ENCODE measurements at places on chromosomes 16 and 17.

DNA sequence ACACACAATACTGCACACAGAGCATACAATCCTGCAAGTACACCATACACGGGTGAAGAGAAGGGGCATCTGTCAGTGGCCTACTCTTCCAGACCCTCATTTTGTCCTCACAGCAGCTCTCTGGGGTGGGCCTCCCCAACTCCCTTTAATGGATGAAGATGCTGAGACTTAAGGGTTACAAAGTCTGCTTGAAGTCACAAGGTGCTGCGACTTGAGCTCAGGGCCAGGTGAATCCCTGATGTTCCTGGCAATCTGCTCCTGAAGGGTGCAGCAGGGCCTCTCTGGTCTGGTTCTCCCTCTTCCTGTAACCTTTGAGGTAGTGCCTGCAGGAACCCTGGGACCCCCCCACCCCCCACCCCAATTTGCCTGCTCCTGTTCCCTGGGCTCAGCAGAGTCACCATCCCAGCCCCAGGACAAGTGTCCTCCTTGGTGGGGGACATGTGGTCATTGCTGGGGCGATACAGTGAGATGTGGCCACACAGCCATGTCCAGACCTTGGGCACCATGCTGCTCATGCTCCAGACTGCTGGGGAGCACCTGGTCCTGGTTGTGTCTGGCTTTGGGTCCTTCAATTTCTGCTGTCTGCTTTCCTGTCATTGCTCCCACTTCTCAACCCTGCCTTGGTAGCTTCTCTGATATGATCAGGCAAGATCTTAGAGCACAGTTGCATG is 107.5 kb downstream of the METRNL start:
- no peak for DNase-seq

- DNase-seq = no peak
Observed at GRCh38 chr16:68574479-68574878, 35.4 kb downstream of the ZFP90 start.

- no peak for DNase-seq
Observed at GRCh38 chr16:56246051-56246817, 54.9 kb downstream of the GNAO1 start.

DNA sequence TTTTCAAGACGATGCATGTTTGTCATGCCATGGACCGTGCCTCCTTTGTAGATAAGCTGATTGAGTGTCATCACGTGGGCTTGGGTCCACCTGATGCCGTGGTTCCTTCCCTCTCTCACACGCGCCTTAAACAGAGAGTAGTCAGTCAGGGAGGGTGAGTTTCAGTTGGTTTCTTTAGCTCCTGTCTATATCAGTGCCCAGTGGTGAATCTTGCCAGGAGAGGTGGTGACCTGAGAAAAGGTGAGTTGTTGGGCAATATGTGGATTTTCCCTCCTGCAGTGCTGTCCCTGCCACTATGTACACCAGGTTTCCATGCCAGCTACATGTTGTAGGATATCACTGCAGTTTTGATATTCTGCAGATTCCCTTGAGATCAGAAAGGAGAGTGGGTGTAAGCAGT is 129.7 kb downstream of the LAT start:
- DNase-seq = no peak

GRCh38 chr17:79836972-79837887 is 2.0 kb downstream of the CBX4 start:
- DNase-seq = peak; percentile 54

- DNase-seq = peak; percentile 25
Observed at GRCh38 chr16:64250866-64251265, 871.0 kb downstream of the CDH11 start.

- DNase-seq = no peak
Observed at GRCh38 chr17:34358631-34359030, 2.4 kb downstream of the CCL13 start.

DNA sequence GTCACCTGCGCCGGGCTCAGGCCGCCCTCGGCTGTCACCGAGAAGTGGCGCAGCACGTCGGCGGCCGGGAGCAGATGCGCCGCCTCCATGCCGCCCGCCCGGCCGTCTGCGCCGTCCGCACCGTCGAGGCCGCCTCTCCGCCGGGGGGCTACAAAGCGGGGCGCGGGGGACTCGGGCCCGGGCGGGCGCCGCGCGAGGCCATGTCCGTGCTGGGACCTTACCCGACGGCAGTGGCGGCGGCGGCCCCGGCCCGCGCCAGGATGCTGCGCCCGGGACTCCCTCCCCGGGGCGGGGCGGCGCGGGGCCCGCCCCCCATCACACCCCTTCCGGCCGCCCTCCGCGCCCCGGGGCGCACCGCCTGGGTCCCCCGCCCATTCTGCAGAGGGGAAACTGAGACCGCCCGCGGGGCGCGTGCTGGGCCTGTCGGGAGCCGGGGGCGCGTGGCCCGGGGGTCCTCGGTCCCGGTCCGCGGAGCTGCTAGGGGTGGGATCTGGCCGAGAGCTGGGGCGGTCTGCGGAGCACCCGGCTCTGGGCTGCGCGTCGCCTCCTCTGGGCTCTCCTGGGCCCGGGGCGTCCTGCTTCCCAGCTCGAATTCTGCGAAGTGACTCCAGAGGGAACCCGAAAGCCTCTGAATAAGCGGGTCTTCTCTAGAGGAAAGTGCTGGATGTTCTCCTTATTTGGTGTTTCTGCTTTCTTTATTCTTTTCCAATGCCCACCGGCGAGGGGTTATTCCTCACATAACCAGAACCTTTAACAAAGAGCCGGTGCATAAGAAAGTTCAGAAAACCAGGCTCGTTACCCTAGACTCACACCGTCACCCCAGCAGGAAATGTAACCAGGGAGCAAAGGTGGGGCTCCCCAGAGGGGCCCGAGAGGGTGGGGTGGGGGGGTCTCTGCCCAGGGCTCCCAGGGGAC is at the start of gene ATP2A3:
Gene ATP2A3 (minus strand): TSS at position 235 of the 915 bp plus-strand sequence. CDS start 146 bp downstream, at position 89.
- no peak for DNase-seq

DNA sequence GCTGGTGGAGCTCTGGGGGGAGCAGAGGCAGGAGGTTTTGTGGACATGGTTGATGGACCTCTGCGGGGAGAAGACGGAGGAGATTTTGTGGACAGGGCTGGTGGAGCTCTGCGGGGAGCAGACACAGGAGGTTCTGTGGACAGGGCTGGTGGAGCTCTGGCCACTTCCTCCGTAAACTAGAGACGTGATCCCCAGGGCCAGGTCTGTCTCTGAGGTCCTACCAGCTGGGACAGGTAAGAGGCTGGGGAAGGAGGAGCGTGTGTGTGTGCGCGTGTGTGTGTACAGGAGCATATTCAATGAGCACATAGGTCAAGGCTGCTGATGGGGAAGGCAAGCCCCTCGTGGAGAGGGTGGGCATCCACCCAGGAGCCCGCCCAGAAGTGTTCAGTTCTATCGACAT is 20.6 kb downstream of the RPH3AL start:
- no peak for DNase-seq

DNA sequence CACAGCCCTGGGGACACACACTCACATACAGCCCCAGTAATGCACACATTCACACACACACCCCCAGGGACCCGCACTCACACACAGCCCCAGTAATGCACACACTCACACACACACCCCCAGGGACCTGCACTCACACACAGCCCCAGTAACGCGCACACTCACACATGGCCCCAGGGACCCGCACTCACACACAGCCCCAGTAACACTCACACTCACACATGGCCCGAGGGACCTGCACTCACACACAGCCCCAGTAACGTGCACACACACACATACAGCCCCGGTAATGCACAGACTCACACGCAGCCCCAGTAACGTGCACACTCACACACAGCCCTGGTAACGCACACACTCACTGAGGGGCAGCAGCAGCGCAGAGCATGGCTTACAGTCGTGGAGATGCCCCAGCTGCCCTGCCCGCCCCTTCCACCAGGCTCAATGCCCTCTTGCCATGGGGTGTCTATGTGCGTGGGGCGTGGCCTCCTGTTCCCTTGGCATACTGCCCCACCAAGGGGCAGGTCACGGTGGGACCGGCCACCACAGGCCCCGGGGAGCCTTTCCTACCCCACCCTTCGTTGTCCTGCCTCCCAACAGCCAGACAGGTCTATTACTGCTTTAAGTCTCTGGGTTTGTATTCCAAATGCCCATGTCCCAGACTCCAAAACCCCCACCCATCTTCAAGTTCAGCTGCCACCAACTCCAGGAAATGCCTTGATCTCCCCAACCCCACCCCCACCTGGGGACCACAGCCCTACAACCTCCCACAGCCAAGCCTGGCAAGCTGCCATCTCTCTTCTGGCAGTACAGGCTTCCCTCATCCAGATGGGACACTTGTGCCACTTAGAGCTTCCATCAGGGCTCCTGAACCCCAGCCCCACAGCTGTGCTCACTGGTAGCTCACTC is 2.7 kb downstream of the CCDC102A start:
- no peak for DNase-seq

DNA sequence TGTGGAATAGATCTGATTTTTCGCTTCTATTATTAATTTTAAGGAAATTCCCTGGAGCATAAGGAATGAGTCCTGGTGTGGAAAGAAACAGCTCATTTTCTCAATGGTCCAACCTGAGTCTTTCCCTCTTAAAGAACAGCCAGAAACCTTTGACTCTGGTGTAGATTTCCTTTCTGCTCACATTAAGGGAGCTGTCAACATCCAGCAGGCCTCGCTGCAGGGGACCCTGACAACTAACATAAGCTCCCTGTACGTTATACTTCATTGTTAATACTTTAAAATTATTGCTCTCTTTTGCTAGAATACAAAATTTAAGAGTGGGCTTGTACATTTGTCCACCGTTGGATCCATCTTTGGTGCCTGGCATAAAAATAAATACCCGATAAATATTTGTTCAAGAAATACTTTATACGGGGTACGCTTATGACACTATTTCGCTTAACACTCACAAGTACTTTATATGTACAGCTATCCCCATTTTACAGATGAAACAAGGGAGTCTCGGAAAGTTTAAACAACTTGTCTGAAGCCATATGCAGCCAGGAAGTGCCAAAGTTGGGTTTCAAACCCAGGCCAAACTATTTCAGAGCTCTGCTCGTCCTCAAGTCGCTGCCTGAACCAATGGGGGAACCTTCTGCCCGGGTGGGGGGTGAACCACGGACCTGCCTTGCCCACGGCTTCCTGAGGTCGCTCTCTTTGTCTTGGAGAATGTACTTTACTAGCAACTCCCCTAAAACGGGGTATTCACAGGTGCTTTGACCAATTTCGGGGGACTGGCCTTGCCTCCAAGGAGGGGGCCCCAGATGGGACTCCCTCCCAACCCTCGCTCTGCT is 611 bp downstream of the SMARCE1 start:
- DNase-seq = peak; percentile 51

GRCh38 chr17:79616801-79617200 is 6.0 kb upstream of the RBFOX3 start:
- DNase-seq = no peak

- no peak for DNase-seq
Observed at GRCh38 chr16:69833357-69834282, 71.5 kb downstream of the WWP2 start.

DNA sequence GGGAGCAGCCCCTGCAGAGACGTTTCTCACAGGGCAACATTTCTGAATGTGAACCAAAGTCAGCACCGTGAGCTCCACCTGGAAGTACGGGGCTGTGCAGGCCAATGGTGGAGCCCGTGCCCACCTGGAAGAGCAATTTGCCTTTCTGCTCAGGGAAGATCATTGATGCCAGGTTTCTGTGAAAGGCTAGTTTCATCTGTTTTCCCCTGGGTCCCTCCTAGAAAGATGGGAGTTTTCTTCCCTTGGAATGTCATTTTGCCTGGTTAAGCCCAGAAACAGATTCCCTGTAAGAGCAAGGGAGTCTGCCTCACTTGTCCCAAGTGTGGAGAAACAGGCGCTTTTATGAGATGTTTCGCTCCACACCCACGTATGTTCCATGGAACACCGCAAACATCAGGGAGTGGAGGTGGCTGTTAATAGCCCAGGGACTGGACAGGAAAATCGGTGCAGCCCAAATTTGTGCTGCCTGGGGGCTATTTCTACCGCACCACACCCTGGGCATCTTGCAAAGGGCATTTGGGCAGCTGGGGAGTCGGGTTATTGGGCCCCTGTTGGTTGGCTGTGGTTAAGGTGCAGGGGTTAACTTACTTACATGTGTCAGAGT is 2.6 kb downstream of the SLC6A4 start:
- DNase-seq = no peak

DNA sequence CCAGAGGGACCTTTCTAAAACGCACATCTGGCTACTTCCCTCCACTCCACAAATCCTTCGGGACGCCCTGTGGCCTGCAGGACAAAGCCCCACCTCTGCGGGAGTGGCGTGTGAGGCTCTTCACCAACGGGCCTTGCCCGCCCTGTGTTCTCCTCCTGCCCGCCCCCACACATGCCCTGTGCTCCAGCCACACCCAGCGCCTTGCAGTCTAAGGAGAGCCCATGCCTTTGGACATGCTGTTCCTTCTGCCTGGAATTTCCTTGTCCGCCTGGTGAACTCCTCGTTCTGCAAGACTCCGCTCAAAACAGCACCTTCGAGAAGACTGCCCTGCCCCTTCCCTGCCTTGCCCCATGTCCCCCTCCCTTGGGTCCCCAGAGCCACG is 7.4 kb downstream of the ELOB start:
- DNase-seq = no peak

DNA sequence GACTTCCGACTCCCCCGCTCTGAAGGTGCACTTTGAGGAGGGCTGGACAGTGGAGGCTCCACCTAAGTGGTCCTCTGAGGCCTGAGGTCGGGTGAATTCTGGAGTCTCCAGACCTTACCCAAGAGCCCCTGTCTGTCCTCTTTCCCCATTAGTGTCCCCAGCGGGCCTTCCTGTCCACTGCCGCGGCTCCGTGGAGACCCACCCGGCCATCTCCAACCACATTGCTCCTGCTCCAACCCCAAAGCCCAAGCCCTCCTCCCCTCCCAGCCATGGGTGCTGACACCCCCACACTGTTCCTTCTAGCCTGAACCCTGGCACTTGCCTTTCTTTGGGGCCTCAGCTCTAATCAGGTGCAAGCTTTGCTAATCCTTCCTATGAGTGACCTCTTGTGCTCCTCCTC is 283.1 kb upstream of the TNRC6C start:
- DNase-seq = no peak

DNA sequence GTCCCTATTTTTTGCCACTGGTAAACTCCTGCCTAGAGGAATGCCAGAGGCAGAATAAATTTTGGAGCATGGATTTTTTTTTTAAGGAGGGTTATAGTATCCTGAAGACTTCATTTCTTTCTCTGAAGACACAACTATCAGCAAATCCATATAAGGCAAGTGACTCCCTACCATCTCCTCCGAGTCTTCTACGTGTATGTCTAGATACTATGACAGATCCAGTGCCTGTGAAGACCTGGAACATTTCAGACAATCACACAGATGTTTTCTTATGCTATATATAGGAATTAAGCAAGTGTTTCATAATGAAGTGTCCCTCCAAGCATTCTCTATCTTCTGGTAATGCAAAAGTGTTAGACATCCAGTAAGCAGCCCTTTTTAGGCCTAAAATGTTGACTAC is 255.5 kb upstream of the TBX2 start:
- DNase-seq = no peak

GRCh38 chr17:5628262-5628661 is 44.0 kb upstream of the NLRP1 start:
- no peak for DNase-seq

- DNase-seq = no peak
Observed at GRCh38 chr17:82091264-82092066, 6.6 kb downstream of the FASN start.

GRCh38 chr17:46038414-46038813 is 39.4 kb downstream of the STH start:
- DNase-seq = no peak

Measured in HCEC 1CT (cell line).